Stimulated activated CD4-positive, alpha-beta T cell treated with anti-CD3 and anti-CD28 coated beads, Interleukin-1b, Interleukin-23, amount 100 ng/mL, for 24 hours (primary cell): ENCODE measurements at places on chromosomes 5 and 9.

DNA sequence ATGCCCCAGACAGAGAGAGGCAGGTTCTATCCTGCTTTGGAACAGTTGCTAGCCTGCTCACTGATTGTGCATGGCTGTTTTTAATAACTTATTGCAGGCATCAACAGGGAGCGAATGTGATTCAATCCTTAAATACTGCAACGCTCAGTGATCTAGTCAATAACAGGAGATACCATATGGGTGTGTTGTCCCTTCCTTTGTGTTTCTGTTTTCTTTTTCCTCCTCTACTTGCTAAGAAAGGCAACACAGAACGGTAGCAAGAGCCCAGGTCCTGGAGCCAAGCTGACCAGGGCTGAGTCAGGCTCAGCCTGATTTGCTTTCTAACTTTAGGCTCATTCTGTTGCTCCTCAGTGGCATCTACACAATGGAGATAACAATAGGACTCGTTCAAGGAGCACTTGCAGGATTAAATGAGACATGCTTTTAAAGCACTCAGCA, 98.6 kb upstream of the EQTN start:
- no peak for DNase-seq

- no peak for DNase-seq
Observed at GRCh38 chr5:172833372-172833685, 722 bp upstream of the ERGIC1 start.

GRCh38 chr5:57456531-57457135, 26.0 kb downstream of the ACTBL2 start:
- DNase-seq = no peak

- DNase-seq = no peak
Observed at GRCh38 chr9:91856419-91856818, 93.6 kb downstream of the ROR2 start.
